ENCODE measurements at places on chromosomes 13 and 19.
A peak's percentile ranks its signal among the peaks of the same experiment; 100 is the strongest.

GRCh38 chr13:99486996-99487395 lies 14.3 kb upstream of the TM9SF2 start:
- DNase-seq: no peak

DNA sequence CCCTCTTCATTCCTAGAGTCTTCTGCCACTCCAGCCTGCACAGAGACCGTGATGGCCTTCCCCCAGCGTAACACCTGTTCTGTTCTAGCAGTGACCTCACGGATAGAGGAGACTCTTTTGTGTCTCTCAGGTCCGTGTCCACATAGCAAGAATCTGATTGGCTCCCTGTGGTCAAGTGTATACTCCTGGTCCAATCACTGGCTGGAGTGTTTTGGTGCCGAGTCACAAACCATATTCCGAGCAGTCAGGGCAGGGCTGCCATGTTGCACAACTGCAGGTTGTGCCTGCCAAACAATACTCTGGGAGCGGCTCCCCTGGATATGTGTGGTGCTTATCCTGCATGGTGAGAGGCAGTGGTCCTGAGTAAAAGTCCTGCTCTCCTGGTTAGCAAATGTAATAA lies 402.4 kb downstream of the KCNRG start:
- no peak for DNase-seq

GRCh38 chr19:45616704-45617017 lies 14.6 kb upstream of the GPR4 start:
- no peak for DNase-seq

DNA sequence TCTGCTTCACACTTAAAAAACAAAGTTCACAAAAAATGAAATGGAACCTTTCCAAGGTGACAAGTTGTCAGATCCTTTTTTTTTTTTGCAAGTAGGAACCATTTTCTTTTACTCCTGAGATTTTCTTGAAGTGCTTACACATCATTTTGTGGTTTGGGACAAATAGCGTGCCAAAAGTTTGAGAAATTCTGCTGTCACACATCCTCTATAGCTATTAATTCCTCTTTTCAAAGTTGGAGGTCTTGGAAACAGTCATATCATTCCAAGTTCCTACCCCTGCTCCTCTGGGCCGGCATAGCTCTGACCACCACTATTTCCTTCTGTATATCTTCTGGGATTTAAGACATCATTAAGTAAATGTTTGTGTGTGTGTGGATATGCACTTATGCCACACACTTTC lies 421.6 kb upstream of the SLC10A2 start:
- DNase-seq: no peak

GRCh38 chr19:57406516-57407123 lies 4.3 kb upstream of the ZNF17 start:
- peak; percentile 65 for DNase-seq

- DNase-seq: no peak
Measured at GRCh38 chr13:74151859-74152258, 17.7 kb upstream of the KLF12 start.

DNA sequence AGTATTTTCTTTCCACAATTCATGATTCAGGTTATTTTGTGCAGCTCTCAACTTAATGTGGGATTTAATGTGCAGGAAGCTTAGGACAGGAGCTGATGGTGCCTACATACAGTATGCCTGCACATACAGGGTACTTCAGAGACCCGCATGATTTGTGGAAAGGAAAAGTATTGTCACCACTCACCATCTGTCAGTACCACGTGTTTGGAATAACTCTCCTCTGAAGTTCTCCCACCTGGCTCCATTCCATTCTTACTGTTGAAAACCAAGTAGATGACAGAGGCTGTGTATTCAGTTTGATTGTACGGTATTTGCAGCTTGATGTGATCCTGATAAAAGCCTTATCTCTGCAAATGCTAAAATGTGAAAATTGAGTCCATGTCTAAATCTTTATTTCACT lies 85.7 kb downstream of the ZAR1L start:
- no peak for DNase-seq

- no peak for DNase-seq
Measured at GRCh38 chr19:24062190-24062589, 24.8 kb upstream of the ZNF254 start.

- no peak for DNase-seq
Measured at GRCh38 chr13:107020393-107020792, 452.5 kb upstream of the ARGLU1 start.

DNA sequence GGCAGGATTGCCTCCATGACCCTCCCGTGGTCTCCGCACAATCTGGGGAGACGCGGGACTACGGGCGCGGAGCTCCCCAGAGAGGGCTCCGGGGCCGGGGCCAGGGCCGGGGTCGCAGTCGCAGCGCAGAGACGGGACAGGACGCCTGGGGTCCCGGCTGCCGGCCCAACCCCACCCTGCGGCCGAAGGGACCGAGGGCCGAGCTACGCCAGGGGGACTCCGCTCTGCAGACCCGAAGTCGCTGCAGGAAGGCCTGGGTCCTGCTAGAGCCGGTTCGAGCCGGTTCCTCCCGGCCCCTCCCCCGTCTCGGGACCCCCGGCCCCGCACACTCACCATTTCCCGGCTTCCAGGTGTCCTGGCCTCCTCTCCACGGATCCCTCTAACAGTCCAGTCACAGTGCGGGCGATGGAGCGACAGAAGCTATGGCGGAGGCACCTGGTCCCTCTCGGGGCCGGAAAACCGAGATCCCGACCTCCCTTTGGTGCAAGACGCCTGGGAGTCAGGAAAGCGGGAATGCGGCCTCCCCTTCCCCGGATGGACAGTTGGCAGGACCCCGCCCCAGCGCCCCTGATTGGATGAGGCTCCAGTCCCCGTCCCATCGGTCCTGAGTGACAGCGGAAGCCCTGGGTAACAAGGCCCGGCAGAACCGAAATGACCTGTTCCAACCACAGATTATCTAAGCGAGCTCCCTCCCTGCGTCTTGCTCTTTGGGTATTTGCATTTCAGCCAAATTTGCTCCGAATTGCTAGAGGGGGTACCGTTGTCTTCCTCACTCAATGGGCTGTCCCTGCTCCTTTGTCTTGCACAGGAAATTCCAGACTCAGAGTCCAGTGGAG lies at the start of gene ZNF625:
Gene ZNF625, minus strand, starts transcription at position 512 of the 836 bp plus-strand sequence. Its CDS starts 176 bp downstream, at position 336.
- no peak for DNase-seq

DNA sequence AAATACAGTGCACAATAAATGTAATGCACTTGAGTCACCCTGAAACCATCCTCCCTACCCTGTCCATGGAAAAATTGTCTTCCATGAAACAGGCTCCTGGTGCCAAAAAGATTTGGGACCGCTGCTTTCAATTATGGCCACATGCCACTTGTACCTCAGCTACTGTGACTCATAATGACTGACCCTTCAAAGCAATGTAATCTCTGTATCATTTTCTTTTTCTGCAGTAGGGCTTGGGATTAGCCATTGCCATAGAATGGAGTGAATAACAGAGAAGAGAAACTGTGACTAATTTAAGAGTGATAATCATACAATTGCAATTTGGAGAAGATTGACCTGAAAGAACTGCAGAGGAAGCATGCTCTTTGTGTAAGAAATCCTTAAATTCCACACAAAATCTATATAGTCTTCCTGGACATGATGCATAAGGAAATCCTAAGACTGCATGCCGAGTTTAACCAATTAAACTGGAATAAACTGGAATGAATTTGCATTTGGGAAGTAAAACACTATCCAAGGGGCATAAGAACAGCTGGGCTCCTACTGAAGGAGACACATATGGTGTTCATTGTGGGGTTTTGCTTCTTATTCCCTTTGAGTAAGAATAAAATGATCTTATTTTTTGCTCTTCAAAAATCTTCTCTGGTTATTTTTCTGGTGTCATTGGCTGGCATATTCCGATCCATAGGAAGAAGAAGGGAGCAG lies 59.5 kb upstream of the SLC7A1 start:
- no peak for DNase-seq

DNA sequence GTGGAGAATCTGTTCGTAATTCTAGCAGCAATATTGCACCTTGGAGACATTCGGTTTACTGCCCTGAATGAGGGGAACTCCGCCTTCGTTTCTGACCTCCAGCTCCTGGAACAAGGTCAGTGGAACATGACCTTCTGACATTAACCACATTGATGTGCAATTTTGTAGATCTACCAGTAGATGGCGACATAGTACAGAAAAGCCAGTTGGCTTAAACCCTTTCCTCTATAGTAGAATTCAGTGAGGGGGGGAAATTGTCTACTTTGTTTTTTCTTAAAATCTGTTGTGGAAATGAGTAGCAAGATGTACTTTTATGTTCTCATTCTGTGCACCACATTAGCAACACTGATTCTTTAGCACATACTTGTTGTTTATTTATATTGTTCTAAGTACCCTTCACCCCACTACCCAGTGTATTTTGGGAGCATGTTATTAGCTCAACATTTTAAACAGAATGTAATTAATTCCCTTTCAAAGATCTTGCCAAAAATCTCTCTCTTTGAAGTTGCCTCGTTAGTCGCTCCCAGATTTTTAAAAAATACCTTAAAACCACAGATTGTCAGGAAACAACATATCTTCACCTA lies 332.2 kb downstream of the MYO16 start:
- DNase-seq: peak; percentile 63

GRCh38 chr13:98749501-98749900 lies 3.0 kb downstream of the SLC15A1 start:
- no peak for DNase-seq

DNA sequence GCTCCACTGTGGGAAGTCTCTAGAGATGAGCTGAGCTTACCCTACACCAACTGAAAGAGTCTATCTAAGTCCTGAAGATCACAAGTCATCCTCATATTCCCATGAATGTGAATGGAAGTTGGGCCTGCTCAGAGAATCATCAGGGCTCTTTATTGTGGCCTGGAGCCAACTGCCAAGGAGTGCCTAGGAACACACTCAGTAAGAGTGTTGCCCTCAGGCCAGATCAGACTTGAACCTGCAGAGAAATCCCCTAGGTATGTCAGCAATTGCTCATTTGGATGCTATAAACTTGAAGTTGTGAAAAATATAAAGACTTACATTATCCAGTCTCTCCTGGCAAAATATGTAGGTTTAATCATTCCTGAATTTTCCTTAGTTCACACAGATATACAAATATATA lies 1070.2 kb downstream of the EFNB2 start:
- DNase-seq: no peak

DNA sequence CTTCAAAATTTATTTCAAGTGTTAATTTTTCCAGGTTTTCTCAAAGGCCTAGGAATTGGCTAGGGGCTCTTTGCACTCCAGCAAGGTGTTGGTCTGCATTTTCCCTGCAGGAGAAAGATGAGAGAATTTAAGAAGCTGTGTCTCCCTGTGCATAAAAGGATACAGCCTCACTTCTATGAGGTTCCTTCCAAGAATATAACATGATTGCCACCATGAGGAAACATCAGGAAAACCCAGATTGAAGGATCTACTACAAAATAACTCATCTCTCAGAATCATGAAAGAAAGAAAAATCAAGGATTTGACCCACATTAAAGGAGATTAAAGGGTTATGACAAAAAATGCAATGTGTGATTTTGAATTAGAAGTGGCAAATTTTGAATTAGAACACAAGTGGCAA lies 69.9 kb downstream of the RUBCNL start:
- DNase-seq: no peak

DNA sequence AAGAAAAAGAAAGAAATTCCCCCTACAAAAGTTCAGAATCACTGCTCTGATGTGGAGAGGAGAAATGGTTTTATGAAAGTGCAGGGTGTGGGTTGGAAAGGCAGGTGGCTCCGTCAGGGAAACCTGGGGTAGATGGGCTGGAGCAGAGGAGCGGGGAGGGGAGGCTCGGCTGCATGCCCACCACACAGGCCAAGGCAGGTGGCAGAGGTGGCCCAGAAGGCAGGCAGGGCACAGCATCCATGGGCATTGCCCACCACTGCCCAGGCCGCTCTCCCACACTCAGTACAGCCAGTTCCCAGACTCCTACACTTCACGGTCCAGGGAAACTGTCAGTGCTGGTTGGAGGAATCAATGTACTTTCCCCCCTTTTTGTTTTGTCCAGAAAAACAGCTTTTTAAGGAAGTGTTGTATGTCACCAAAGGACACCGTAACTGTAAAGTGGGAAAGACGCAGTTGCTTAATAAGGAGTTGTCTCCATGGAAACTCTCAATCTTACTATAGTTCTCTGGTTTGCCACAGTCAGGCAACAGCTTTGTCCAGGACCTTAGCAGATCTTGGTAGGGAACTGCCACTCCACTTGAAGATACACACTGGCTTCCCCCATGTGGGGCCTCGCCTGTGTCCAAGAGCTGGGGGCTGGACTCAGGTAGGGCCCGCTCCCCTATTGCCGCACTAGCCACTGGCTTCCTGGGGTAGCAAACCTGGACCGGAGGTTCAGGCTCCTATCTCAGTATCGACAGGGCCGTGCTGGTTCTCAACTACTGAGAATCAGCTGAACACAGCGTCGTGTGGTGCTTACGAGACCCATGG lies 82.9 kb downstream of the RAB20 start:
- DNase-seq: no peak

DNA sequence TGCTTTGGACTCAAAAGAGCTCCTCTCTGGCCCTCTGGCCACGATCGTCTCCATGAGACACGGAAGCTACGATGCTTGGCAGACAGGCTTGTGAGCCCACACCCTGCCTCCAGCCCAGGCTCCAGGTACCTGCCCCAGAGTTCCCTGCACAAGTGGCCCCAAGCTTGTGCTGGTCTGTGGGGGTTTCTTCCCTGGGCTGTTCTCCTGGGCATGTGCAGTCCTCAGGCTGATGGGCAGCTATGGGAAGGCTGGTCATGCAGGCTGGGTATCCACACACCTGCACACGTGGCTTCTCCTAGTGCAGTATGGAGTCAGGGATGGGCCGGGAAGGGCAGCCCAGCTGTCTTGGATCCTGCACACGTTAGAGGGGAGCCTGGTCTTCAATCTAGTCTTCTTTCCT lies 43.1 kb downstream of the TEX29 start:
- DNase-seq: no peak

DNA sequence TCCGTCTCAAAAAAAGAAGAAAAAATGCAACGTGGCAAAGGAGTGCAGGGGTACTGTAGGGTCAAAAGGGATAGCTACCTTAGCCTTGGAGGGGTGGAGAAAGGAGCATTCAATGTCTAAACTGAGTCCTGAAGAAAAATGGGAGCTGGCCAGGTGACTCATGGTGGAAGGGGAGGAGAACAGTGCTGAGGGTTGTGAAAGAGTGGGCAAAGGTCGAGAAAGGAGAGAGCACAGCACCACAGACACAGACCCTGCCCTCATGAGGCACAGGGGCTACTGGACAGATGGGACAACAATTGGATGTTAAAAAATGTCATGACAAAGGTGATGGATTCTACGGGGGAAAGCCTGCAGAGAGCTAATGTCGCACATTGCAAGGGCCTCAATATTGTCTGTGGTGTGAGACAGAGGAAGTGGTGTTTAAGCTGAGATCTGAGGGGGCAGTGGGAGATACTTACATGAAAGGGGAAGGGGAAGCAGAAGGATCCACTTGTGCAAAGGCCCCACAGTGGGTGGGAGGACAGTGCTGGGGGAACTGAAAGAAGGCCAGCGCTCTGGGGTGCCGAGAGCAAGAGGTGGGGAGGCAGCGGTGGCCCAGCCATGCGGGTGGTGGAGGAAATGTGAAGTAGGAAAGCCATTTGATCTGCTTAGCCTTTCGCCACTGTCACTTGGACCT lies 42.9 kb upstream of the URAD start:
- DNase-seq: no peak

- no peak for DNase-seq
Measured at GRCh38 chr13:79810669-79811068, 329.7 kb downstream of the NDFIP2 start.
